ENCODE measurements at places on chromosomes 7 and 10.

- no peak for DNase-seq
These were observed 272.4 kb downstream of the ETV1 start for GRCh38 chr7:13717031-13717430.

DNA sequence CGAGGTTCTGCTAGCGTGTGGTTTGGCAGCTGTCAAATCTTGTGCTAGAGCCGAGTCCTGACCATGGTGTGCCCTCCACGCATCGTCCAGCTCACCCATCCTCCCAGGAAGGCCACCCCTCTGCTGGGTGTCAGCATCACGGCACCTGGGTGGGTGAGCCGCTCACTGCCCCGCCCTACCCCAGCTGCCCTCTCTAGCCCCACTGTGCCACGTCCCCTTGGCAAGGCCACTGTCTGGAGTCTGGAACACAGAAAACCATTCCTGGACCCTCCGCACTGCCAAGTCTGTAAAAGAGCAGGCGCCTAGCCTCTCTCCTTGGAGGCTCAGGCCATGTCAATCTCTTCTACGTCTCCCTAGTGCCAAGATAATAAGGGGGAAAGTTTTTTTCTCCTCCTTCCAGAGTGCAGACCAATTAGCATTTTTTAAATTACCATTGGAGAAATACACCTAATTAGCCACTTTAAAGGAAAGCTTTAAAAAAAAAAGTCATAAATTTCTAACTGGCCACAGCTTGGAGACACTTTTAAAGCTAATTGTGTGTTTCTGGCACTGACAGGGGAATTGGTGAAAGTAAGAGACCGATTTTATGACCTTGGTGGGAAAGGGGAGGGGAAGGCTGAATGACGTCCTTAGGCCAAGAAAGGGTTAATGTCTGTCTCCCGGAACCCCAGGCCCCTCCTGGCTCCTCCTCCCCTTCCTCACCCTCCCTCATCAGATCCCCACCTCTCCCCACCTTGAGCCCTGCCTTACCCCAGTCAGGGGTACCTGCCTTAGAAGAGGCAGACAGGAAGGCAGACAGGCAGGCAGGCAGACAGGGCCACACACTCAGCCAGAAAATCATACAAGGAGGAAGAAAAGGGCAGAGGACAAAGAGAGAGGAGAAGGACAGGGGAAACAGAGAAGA, 151.2 kb downstream of the PLXNA4 start:
- DNase-seq, result no peak

DNA sequence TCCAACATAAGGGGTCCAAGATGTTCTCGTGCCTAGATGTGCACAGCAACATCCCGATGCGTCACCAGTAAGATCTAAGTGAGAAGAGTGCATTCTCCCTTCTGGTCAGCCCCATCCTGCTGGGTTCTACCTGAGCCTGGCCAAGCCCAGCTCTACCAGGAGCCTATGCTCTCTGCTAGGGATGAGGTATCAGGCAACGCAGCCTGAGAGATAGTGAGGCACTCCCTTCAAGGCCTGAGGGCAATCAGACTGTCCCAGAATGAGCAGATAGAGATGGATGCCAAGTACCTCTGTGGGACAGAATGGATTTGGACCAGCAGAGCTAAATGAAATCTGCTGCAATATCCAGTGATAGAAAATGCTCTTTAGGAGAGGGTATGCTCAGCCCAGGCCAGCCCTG, 26.7 kb downstream of the DDC start:
- no peak for DNase-seq

DNA sequence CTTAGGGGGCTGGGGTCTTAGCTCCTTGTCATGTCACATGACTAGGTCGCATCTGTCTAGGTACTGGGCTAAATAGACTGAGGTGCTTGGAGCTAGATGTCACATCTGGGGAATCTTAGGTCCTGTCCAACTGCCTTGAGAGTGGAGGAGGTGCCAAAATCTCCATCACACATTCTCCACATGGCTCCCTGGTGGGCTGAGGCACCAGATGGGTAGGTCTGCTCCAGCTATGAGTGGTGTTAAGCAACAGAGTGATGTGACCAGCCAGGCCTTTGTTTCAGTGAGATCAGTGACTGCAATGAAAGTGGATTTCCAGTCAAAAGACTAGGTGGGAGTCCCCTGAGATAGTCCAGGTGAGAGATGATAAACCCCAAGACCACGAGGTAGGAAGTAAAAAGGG, 251.8 kb downstream of the BMPER start:
- no peak for DNase-seq

- no peak for DNase-seq
These were observed 53.0 kb upstream of the PITRM1 start for GRCh38 chr10:3225561-3225960.

DNA sequence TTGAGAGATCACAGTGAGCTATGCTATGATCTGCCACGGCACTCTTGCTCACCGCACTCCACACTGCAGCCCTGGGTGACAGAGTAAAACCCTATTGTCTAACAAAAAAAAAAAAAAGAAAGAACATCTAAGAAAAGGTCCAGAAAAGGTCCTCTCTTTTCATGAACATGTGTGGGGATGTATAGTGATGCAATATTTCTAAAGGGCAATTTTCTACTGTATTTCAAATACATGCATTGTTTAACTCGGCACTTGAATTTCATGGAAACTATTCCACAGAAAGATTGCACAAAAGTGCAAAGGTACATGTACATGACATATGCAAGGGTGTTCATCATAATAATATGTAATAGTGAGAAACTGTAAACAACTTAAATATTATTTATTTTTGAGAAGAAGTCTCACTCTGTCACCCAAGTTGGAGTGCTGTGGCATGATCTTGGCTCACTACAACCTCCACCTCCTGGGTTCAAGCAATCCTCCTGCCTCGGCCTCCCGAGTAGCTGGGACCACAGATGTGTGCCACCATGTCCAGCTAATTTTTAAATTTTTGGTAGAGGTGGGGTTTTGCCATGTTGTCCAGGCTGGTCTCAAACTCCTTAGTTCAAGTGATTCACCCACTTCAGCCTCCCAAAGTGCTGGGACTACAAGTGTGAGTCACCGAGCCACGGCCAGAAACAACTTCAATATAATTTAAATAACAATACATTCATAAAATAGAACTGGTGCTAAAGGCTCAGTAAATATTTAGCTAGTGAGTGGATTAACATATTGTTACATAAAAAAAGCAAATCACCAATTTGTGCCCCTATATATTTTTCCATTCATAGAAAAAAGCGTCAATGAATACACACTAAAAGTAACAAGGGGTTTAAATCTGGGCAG, 1.3 kb upstream of the PPRC1 start:
- no peak for DNase-seq

DNA sequence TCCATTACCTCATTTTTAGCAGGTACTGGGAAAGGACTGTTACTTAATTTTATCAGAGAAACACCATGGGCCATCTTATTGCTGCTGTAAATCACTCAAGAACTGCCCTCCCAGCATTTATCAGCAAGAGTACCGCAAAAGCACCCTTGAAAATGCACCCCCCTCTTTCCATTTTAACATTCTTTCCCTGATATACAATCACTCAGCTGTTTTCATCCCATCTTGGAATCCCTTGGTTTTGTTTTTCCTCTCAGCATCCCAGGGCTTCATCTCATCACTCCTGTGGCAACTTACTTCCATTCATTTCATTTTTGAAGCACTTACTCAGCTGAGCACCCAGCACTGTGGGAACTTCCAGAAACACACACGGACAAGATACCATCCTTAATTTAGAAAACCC, 36.5 kb downstream of the RAPGEF5 start:
- no peak for DNase-seq

DNA sequence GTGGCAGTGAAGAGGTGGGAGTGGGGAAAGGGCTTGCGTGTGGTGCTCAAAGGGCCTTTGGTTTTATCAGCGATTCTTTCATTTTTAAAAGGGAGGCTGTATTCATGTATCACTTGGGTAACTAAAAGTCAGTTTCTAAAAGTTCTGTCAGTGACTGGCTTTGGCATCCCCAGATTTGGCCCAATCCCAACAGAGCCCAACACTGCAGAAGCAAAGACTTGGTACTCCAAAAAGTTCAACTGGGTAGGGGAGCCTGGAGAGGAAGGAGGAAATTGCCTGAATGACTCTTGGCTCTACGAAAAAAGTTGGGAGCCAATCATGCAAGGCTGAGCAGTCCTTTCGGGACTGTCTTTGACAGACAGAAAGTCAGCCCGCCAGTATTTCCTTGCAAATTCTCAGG, 54.5 kb upstream of the COL13A1 start:
- no peak for DNase-seq

DNA sequence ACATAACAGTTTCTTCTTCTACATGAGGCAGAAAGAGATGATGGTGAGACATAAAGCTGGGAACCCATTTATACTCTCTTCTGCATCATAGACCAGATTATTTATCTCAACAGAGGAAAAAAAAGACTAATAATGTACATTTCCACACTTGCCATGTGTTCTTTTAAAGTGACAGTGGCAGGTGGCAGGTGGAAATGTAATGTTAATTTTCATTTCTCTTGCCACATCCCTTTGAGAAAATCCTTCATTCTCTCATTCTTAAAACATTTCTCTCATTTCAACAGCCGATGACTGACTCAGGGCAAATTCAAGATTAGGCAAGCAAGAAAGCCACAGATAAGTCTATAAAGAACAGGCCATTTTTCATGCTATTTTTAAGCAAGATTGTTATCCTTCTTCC, 635.6 kb upstream of the SORCS1 start:
- no peak for DNase-seq

DNA sequence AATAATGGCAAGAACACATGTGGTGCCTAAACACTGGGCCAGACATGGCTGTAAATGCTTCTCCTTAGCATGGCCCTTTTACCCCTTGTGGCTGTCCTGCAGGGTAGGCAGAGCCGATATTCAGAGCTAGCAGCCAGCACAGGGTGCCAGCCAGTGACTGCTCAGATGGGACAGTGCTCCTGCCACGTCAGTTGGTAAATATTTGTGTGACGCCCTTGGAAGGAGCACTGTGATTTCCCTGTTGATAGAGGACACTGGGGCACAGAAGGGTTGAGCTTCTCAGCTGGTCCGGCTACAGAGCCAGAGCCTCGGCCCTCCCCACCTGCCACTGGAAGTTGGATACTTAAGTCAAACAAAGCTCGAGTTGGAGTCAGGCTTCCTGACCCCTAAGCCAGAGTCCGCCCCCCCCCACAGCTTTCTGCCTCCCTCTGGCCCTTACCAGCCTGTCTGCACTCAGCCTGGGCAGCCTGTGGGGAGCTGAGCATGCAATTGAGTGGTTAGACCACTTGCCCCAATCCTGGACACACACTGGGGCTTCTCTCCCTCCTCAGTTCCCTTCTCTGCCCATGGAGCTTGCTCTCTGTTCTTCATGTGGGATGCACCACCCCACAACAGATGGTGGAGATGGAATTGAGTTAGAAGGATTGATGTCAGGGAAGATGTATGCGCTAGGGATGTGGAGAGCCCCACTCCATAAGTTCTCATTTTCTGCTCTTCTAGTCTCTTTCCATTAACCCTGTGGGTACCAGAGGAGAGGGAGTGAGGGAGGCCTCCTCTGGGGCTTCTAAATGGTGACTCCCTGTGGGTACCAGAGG, 350.8 kb downstream of the PLXNA4 start:
- peak; percentile 74 for DNase-seq

Data from cardiac septum (tissue), 1 donor.